ENCODE measurements at places on chromosomes 12 and 14. TPM values are rescaled to one million over a fixed set of nuclear protein-coding genes. Genes with fewer than 3 reads are reported as not detected.
A peak's percentile ranks its signal among the peaks of the same experiment; 100 is the strongest.

PTGER2 gene
- total RNA-seq: 0.43 TPM

CRACR2A gene
- not detected for total RNA-seq

DNA sequence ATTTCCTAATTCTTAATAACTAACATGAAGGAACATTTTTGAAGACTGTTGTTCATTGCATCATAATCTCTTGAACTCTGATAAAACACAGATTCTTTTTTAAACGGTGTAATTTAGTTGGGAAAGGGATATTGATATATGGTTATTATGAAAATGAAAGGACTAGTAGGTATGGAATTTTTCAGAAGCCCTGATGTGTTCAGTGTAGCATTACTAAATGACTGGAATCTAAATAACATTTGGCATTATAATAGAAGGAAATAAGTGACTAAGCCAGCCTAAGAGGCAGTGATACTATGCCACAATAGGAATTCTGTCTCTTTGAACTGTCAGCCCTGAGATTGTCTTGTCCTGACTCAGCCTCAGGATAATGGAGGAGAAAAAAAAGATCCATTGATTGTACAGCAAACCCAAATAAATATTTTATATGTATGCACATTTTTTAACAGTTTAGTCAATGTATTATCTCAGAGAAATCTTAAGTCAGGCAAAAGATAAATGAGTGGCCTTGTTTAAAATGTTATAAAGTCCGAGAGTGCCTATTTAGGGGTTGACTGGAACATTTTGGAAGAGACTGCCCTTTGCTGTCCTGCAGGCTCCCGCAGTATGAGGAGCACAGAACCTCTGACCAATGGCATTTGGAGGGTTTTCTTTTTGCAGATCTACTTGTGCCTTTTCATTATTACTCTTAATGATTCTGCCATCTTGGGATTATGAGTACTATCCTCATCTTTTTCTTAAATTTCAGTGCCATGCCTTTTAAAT, 271.2 kb downstream of the EGLN3 start:
- no peak for DNase-seq

DNA sequence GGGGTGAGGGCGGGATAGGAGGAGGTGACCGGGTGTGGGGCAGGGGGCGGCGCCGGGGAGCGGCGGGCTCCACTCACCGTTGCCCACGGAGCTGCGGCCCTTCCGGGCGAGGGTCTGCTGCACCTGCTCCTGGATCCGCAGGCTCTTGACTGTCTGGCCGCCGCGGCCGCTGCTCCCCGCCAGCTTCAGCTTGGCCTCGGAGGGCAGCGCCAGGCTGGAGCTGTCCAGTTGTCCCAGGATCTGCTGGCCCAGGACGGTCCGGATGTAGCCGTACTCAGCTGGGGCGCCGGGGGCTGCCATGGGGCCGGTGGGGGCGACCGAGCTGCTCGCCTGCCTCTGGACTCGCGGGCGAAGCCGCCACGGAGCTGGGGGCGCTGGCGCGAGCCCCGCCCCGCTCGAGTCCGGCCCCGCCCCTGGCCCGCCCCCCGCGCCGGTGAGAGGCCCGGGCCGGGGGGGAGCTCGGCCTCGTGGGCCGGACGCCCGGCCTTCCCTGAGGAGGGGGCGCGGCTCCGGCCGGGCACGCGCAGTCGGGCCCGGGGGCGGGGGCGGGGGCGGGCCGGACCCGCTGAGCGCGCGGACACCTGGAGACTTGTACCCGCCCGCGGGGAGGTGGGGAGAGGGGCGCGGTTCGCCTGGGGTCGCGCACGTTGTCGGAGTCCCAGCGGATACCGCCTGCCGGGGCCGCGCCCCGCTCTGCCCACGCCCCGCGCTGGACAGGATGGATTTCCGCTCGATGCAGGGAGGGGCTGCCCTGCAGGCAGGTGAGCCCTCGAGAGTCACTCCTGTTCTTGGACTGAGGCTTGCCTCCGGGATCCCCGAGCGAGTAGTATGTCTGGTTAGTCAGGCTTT, at the start of gene PKP2:
Gene PKP2 (minus strand): TSS at position 346 of the 849 bp plus-strand sequence. CDS start 46 bp downstream, at position 300.
- DNase-seq: peak; percentile 69

DNA sequence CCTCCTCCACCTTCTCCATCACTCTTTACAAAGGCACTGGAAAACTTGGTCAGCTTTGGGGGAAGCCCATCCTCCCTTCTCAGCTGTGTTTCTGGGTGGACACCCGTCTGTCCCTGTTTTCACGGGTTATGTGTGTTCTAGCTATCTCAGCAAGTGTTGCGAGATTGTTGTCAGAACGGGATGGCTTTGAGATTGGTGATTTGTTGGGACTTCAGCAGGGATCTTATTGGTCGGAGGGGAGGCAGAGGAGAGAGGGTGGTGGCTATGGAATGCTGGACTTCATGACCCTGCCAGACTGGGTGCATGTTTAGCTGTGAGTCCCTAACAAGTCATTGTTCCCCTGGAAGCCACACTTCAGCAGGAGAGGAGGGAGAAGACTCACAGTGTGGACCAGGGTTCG, 2.1 kb downstream of the USP5 start:
- no peak for DNase-seq

DNA sequence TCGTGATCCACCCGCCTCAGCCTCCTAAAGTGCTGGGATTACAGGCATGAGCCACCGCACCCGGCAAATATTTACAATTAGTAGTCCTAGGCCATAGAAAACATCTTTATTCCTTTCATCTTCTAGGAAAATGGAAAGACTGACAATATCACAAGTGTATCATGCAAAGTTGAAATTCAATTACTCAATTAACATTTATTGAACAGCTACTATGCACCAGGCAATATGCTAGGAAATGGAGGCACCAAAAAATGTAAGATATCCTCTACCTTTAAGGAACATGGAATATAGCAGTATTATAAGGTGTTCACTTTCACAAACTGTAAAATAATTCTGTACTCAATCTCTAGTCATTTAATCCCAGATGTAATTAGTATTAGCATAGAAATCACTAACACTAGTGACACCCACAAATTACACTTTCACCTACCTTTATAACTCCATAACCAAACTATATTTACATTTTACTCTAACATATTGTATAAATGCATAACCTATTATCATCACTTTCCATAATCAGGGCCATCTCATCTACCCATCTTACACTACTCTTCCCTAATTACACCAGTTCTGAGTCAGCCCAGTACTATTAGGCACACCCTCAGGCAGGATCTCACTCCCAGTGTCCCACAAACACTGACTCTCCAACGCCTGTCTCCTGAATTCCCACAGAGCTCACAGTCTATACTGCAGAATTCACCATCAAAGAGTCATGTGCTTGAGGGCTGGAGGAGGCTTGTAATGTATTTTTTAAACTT, 10.4 kb downstream of the CORO1C start:
- DNase-seq: no peak

DNA sequence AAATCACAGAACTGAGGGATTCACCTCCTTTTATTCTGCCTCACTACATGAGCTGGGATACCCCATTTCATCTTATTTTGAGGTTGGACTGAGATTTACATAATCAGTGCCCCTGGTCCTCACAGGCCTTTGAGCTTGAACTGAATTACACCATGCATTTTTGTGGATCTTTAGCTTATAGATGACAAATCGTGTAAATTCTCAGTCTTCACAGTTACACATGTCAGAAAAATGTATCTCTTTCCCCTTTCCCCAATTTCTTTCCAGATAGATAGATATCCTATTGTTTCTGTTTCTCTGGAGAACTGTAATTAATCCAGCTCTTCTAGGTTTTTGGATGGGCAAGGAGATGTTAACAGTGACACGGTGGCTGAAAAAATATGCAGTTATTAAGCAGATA, 1778.9 kb upstream of the SEL1L start:
- no peak for DNase-seq

DNA sequence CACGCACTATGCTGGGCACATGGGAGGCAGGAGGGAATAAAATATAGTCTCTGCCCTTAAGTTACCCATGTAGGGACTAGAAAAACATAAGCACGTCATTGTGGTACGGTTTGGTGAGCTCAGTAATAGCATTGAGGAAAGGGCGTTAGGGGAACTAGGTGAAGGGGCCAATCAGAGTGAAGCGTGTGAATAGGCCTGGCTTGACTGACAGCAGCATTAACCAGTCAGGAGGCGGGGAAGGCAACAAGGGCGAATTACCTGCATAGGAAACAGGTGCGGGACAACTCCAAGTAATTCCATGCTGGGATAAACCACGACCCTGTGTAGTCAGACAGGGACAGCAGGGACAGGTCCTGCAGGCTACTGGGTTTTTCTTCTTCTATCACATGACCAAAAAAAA, 107.7 kb downstream of the UNC79 start:
- no peak for DNase-seq

GRCh38 chr14:79161571-79161970, 991.4 kb downstream of the NRXN3 start:
- DNase-seq: no peak

GRCh38 chr14:26866721-26867120, 268.9 kb upstream of the NOVA1 start:
- peak; percentile 66 for DNase-seq

- no peak for DNase-seq
Measured at GRCh38 chr14:68527329-68527851, 265.5 kb downstream of the ZFP36L1 start.
